ENCODE measurements at places on chromosomes 2 and 18.

DNA sequence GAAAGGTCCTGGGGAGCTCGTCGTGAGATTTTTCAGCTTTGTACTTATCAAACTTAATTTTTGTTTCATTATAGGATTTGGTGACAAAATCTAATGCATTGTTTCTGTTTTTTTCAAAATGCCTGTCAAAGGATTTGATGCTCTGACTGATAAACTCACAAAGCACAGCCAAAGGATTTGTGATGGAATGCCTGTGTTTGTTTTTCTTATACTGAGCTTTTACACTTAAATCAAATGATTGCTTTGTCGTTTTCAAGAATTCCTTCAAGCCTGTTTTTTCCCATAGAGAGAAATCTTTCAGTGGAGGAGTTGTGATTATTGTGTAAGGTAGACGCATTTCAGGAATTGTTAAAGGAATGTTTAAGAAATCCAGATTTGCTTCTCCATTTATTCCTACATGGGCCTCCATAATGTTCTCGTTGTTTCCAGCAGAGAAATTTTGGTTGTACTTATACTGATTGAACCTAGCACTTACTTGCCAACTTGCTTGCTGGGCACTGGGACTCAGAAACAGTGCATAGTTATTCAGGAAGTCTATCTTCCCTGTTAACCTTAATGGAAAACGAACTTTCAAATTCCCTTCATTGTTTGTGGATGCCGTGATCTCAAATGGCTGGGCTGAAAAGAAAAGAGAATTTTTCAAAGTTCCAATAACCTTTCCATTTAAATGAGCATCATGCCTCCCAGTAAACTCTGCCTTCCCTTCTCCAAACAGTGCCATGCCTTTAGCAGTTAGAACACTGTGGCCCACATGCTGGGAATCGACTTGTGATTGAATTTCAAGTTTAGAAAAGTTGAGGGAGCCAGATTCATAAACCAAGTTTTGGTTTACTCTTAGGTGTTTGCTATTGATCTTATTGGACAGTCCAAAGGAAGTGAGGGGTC, 36.5 kb downstream of the APOB start:
- no peak for DNase-seq

DNA sequence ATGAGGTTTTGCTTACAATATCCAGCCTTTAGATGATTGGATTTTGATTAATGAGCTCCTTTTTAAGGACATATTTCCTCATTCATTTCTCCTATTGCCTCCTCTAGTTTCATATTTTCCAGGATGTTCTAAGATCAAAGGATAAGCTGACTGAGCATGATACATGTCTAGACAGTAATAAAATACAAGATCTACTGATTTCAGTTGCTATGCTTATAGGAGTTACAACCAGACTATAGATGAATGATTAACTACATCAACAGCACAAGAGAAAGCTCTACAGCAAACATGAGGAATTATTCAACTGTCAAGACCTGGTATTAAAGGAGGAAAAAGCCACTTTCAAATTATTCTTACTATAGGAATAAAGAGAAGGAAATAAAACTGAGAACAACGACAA, 85.0 kb upstream of the LINC00305 start:
- DNase-seq, result no peak

DNA sequence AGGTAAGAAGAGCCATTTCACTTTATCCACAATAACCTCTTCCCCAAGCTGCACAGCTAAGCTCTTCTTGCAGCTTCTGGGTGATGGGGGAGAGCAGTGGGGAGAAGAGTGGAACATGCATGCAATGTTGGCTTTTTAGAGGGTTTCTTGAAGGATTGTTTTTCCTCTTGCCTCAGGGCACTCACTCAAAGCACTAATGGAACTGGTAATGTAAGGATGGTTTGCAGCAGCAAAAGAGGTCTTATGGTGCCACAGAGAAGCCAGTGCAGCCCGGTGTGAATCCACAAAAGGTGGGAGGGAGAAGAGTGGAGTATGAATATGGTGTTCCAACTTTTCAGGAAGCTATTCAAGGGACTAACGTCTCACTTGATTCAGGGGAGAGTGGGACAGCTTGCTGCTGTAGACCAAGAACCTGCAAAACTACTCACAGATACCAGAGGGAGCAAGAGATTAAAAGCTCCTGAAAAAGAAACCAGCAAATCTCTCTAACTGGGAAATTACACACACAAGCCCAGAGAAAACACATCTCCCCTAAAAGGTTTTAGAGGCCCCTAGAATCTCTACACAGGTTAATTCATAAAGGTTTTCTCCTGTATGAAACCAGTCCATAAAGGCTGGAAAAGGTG, 116.4 kb downstream of the CHN1 start:
- no peak for DNase-seq

- DNase-seq, result peak; percentile 11
These were observed 101.4 kb downstream of the CDH2 start for GRCh38 chr18:28075501-28075900.

DNA sequence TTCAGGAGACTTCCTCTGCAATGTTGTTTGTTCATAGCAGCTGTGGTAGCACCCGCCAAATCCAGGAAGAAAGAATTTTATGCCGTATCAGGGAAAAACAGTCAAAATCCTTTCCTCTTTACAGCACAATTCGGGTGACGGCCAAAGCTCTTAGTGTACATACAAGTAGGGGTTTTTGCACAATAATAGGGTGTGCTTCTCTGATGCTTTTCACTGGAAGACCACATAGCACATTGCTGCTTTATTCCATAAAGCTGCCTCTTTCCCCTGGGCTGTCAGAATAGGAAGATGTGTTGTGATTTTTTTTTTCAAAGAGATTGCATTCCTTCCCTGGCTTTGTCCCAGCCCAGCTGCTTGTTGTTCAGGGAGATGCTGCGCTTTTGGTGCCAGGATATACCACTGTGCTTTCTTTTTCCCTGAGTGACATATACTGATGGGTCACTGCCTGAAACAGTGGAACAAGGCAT, 27.2 kb upstream of the LANCL1 start:
- peak; percentile 2 for DNase-seq

- no peak for DNase-seq
These were observed 1.5 kb upstream of the CERKL start for GRCh38 chr2:181658444-181658843.

All from fibroblast of lung (primary cell).